Naive thymus-derived CD8-positive, alpha-beta T cell (primary cell): ENCODE measurements at places on chromosomes 2 and 18. TPM values are rescaled to one million over a fixed set of nuclear protein-coding genes. Genes with fewer than 3 reads are reported as not detected.

DNA sequence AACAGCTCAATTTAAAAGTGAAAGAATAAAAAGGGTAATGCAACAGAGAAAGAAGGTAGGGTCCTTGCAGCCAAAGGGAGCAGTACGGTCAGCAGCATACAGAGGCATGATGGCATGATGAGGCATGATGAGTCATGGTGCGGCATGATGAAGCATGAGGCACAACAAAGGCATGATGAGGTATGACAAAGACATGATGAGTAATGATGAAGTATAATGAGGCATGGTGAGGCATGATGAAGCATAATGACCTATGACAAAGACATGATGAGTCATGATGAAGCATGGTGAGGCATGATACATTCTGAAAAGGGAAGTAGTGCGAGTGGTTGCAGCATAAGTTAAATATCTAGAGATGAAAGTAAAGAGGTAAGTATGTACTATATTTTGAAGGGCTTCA lies 673.2 kb downstream of the TMEM182 start:
- H3K27ac ChIP-seq = no peak overlapping the region
- DNase-seq = no peak
- H3K27me3 ChIP-seq = no peaks in the 10 kb centered on the region
- H3K4me1 ChIP-seq = no peaks in the 10 kb centered on the region

DNA sequence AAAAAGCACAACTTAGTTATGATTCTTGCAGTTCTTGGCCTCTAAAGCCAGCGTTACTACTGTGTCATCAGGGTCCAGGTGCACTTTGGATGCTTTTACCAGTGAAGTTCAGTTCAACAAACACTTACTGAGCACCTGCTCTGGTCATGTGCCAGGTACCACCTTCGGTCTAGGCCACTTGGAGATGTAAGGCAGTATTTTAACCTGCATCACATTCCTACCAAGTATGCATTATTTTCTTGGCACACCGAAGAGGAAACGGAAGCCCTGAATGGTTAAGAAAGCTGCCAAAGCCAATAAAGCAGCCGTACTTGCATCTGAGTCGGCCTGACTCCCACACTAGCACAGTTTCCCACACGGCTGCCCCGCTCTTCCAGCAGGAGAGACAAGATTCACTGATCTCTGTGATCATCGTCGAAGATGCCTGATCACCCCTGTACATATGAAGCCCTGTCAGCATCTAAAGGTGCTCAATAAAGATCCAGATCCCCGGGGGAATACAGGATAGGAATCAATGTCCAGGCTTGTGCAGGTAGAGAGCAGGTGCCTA lies 427.1 kb downstream of the EIPR1 start:
- H3K36me3 ChIP-seq = peaks cover 14% of the 10 kb centered on the region
- no peaks in the 10 kb centered on the region for H3K4me1 ChIP-seq
- no peak for DNase-seq
- peak overlapping the region; percentile 29 for H3K27ac ChIP-seq
- no peak overlapping the region for H3K4me3 ChIP-seq
- H3K27me3 ChIP-seq = peaks cover 2% of the 10 kb centered on the region

GRCh38 chr2:194464964-194465638 lies 1191.9 kb upstream of the SLC39A10 start:
- no peaks in the 10 kb centered on the region for H3K27me3 ChIP-seq
- no peaks in the 10 kb centered on the region for H3K4me1 ChIP-seq
- no peaks in the 10 kb centered on the region for H3K36me3 ChIP-seq
- peak; percentile 23 for DNase-seq
- H3K27ac ChIP-seq = no peak overlapping the region

DNA sequence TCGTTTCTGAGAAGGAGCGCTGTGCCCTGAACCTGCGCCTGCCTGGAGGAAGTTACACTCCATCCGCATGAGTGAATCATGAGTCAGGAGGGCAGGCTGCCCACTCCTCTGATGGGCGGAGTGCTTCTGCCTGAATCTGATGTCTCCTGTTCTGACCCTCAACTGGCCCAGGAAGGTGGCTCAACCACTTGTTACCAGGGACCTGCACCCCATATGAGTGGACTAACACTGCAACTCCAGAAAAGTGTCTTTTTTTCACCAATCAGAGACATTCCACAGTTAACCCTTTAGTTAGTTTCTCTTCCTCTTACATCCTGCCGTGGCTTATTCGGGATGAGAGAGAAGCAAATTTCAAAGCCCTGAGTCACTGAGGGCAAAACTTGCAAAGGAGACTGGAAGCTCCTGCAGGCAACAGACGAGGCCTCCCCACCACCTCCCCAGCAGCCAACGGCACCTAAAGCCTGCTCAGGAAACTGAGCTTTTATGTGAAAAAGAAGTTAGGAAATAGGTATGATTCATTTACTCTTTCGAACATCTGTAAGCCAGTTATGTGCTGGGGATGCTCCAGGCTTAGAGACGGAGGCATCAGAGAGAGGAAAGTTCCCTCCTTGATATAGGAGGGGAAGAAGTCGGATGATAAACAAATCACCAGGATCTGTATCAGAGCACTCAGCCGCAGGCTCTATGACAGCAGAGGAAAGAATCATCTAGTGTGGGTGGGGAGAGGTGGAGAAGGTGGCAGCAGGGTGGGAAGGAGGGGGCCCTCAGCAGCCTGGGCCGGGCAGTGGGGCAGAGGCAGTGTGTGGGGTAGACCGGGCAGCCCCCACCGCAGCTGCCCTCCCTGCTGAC lies 30.9 kb downstream of the MBP start:
- peaks cover 34% of the 10 kb centered on the region for H3K36me3 ChIP-seq
- H3K4me3 ChIP-seq = peak overlapping the region; percentile 89
- peak overlapping the region; percentile 97 for H3K27ac ChIP-seq
- H3K27me3 ChIP-seq = no peaks in the 10 kb centered on the region

The SPEG gene
- 20.3 TPM for total RNA-seq

The PRSS56 gene
- not detected for total RNA-seq

- no peak overlapping the region for H3K4me3 ChIP-seq
- peaks cover 22% of the 10 kb centered on the region for H3K27me3 ChIP-seq
- H3K4me1 ChIP-seq = no peaks in the 10 kb centered on the region
- no peak for DNase-seq
- H3K27ac ChIP-seq = no peak overlapping the region
These were observed 95.9 kb downstream of the ZCCHC2 start for GRCh38 chr18:62618735-62619134.

The ANKRD53 gene
- 1.6 TPM for total RNA-seq

The SRD5A2 gene
- not detected for total RNA-seq

DNA sequence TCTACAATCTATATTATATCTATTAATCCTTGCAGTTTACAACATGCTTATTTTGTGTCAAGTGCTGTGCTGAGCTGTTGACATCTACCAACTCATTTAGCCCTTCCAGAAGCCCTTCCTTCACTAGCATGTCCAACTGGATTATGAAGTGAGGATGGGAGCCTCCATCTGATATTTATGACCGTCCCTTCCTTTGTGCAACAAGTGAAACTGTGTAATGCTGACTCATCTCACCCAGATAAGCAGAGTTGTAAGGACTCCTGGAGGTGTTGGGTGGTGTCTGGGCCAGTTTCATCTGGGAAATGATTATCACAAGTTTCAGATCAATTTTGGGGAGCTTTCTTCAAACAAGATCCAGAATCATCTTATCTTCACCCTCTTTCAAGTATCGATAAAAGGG lies 156.6 kb upstream of the ETAA1 start:
- H3K4me1 ChIP-seq = no peaks in the 10 kb centered on the region
- H3K27me3 ChIP-seq = peaks cover 1% of the 10 kb centered on the region
- H3K36me3 ChIP-seq = no peaks in the 10 kb centered on the region
- no peak overlapping the region for H3K4me3 ChIP-seq
- DNase-seq = no peak

DNA sequence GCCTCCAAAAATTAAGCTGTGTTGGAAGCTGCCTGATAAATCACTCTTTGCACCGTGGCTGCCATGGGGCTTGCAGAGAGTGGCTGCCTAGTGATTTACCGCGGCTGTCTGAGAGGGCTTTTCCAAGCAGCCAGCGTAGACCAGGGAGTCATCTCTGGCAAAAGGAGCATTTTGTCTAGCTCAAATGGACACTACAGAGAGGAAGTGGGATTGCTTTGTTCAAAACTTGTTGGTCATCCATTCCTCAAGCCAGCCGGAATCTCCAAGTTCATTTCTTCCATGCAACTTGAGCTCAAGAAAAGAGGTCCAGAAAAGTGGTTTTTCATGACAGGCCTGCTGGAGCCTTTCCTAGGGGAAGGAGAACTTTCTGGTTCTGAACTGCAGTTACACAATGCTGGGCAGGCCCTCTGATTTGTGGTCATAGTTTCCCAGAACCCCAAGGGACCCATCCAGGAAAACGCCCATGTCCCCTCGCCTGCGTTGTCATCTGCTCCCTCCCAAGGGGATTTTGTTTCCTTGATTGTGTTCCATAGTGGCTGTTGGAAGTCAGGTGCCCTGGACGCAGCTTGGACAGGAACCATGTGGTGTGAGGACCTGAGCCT lies 108.1 kb downstream of the TRIB2 start:
- no peak for DNase-seq
- H3K4me1 ChIP-seq = peaks cover 2% of the 10 kb centered on the region
- no peak overlapping the region for H3K27ac ChIP-seq

DNA sequence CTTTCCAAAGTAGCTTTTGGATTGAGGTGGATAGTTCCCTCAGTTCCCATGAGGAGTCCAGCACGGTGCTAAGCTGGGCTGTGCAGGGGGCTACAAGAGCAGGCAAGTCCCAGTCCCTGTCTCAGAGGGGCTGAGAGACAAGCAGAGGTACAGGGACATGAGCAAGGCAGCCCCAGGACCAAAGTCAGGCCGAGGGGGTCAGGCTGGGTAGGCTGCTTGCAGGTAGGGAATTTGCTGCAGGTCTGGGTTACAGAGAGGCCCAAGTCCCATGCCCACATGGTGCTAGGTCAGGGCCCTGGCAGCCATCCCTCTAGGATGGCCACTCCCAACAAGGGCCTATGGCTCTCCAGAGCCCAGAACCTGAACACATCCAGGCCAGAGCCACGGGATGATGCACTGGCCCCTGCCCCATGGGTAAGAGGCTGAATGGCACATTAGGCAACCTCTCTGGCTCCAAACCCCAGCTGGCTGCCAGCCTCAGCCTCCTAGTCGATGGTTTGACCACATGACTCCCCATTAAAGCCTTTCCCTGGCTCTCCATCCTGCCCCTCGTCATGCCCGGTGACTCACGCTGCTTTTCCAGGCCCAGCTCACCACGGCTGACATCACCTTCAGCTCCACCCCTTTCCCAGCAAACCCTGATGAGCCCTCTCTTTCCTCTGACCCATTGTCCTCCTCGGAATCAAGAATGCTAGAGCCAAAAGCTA lies 83.7 kb downstream of the SDC1 start:
- no peaks in the 10 kb centered on the region for H3K4me1 ChIP-seq
- no peaks in the 10 kb centered on the region for H3K36me3 ChIP-seq
- no peak overlapping the region for H3K27ac ChIP-seq
- no peak for DNase-seq
- no peak overlapping the region for H3K4me3 ChIP-seq

The MEIS1 gene
- total RNA-seq = not detected

GRCh38 chr18:9539938-9540337 lies 64.6 kb downstream of the RALBP1 start:
- H3K27me3 ChIP-seq = no peaks in the 10 kb centered on the region
- no peak overlapping the region for H3K4me3 ChIP-seq
- H3K36me3 ChIP-seq = peaks cover 43% of the 10 kb centered on the region

DNA sequence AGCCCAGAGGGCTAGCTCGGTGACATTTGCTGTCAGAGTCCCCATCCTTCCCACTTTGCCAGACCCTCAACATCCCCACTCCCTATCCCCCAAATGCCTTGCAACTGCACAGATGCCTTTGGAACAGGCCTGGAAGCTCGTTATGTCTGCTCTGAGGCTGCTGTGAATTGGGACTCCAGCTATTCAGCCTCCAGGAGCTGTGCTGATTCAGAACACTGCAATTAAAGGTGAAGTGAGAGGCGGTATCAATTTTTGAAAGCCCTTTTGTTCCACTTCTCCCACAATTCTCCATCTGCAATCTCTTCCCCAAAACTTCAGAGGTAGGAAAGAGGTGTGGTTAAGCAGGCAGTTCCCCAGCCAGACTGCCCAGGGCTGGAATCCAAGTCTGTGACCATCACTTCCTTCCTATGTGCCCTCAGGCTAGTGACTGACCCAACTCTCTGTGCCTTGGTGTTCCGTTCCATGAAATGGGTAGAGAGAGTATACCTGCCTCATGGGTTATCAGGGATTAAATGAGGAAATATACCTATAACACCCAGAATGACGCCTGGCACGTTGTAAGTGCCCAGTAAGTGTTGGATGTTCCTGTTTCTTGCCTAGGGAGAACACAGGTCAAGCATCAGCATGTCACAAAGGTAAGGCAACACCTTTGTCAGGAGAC lies 17.5 kb downstream of the NOSTRIN start:
- H3K27me3 ChIP-seq = no peaks in the 10 kb centered on the region
- no peak overlapping the region for H3K27ac ChIP-seq
- no peak overlapping the region for H3K4me3 ChIP-seq
- H3K4me1 ChIP-seq = no peaks in the 10 kb centered on the region

- H3K4me1 ChIP-seq = no peaks in the 10 kb centered on the region
- no peak overlapping the region for H3K4me3 ChIP-seq
- peaks cover 2% of the 10 kb centered on the region for H3K36me3 ChIP-seq
- H3K27ac ChIP-seq = no peak overlapping the region
These were observed 141.3 kb upstream of the AGAP1 start for GRCh38 chr2:235352541-235352940.

The MAP4K3 gene
- total RNA-seq = 17.7 TPM

The CTNNA2 gene
- not detected for total RNA-seq

DNA sequence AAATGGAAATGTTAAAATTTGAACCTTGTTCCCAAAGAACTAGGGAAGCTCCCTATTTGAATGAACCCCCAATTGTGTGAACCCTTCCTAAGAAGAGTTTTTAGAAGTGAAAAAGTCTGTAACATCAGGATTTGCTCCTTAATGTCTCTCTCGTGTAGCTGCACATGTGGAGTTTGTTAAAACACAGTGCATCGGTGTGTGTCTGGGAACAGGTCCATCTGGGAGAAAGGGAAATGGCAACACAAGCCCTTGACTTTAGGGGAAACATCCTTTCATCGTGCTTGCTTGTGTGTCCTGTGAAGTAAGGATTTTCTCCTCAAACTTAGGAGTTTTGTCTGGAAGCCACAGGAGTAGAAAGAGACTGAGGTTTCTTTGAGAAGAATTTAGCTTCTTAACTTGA lies 203.9 kb downstream of the PRKCE start:
- no peak overlapping the region for H3K27ac ChIP-seq
- H3K27me3 ChIP-seq = no peaks in the 10 kb centered on the region
- no peak overlapping the region for H3K4me3 ChIP-seq
- H3K36me3 ChIP-seq = no peaks in the 10 kb centered on the region
- peaks cover 19% of the 10 kb centered on the region for H3K4me1 ChIP-seq
- no peak for DNase-seq

The ABCB11 gene
- 0.08 TPM for total RNA-seq

The GCG gene
- not detected for total RNA-seq

The TTC39C gene
- 83.3 TPM for total RNA-seq

DNA sequence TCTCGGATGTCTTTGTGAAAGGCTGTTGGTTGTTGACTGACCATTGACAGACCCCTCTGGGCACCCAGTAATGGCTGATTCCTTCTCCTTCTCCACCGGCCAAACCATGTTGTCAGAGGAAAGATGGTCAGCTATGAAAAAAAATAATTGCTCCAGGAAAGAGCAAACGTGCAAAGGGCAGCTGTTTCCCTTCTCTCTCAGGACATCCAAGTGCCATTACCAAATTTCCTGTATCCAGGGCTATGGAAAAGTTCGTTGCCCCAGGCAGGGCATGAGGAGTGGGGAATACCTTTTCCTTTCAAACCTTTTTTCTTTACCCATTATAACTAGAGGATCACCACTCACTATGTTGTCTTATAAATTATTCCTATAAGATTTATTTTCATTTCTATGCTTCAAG lies 321.5 kb upstream of the HNRNPA3 start:
- DNase-seq = no peak
- H3K4me1 ChIP-seq = no peaks in the 10 kb centered on the region
- no peaks in the 10 kb centered on the region for H3K27me3 ChIP-seq
- no peak overlapping the region for H3K27ac ChIP-seq

The C2orf78 gene
- not detected for total RNA-seq

GRCh38 chr18:24043403-24043802 lies 28.8 kb downstream of the TTC39C start:
- H3K27me3 ChIP-seq = no peaks in the 10 kb centered on the region
- H3K4me1 ChIP-seq = peaks cover 40% of the 10 kb centered on the region

The HADHA gene
- total RNA-seq = 99.7 TPM
